ENCODE measurements at places on chromosomes 1 and 21. TPM values are rescaled to one million over a fixed set of nuclear protein-coding genes. Genes with fewer than 3 reads are reported as not detected.

GRCh38 chr1:157369808-157370521, 182.3 kb downstream of the FCRL5 start:
- H3K4me3 ChIP-seq, result no peak overlapping the region
- no peak overlapping the region for H3K27ac ChIP-seq
- no peaks in the 10 kb centered on the region for H3K27me3 ChIP-seq
- H3K4me1 ChIP-seq, result peaks cover 11% of the 10 kb centered on the region
- DNase-seq, result peak; percentile 70
- H3K36me3 ChIP-seq, result no peaks in the 10 kb centered on the region

TRIM46 gene
- total RNA-seq, result 1.1 TPM

GFI1 gene
- 0.10 TPM for total RNA-seq

- H3K27ac ChIP-seq, result no peak overlapping the region
- DNase-seq, result no peak
- H3K4me3 ChIP-seq, result no peak overlapping the region
- no peaks in the 10 kb centered on the region for H3K36me3 ChIP-seq
Measured at GRCh38 chr1:243730487-243731150, 119.4 kb downstream of the AKT3 start.

IFI44 gene
- 7.7 TPM for total RNA-seq

GRCh38 chr1:185803241-185803640, 69.0 kb downstream of the HMCN1 start:
- H3K4me1 ChIP-seq, result peaks cover 15% of the 10 kb centered on the region
- no peak overlapping the region for H3K4me3 ChIP-seq
- H3K36me3 ChIP-seq, result no peaks in the 10 kb centered on the region

MEX3A gene
- total RNA-seq, result 11.0 TPM

DNA sequence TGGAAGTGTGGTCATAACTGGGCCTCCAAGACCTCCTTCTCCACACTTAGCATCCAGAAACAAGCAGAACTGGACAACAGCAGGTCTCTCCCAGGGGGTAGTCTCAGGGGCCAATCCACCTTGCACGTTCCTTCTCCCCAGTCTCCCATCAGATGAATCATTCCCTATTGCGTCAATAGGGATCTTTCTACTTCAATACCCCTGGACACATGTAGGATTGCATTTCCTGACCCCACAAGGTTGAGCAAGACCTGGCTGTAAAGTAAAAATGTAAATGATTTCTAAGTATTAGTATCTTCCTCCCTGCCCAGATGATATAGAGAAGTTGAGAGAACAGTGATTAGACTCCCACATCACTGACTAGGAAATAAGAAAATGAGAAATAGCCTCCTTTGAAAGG, 224.5 kb upstream of the CSF3R start:
- peaks cover 54% of the 10 kb centered on the region for H3K27me3 ChIP-seq
- no peaks in the 10 kb centered on the region for H3K4me1 ChIP-seq
- DNase-seq, result no peak
- no peak overlapping the region for H3K4me3 ChIP-seq

DNA sequence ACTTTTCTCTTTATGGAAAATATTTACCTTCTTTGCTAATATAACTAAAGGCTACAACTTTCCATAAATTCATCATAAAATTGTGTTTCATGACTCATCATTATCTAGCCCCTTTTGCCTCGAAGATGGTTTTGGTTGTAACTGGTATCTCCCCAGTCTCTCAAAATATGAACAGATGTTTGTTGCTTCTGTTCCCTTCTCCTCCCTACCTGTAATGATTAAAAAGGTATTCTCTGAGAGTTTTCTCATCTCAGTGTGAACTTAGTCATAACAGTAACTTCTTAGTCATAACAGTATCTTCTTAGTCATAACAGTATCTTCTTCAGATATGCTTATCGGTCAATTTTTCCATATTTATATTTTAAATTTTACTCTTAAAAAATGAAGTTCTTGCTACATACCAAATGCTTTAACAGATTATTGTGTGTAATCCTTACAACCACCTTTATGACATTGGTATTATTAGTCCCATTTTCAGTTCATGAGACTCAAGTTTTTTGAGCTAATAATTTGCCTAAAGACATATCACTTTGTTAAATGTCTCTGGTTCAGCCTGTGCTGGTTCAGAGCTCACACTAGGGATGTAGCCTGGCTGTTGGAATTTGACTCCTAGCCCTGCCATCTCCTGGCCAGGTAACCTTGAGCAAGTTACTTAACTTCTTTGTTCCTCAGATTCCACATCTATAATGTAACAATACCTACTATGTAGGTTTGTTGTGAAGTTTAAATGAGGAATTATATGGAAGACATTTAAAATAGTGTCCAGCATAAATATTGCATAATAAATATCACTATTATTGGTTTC, 32.6 kb downstream of the ATP1B1 start:
- H3K27me3 ChIP-seq, result no peaks in the 10 kb centered on the region
- no peak for DNase-seq
- no peak overlapping the region for H3K27ac ChIP-seq
- no peak overlapping the region for H3K4me3 ChIP-seq
- H3K4me1 ChIP-seq, result no peaks in the 10 kb centered on the region

DNA sequence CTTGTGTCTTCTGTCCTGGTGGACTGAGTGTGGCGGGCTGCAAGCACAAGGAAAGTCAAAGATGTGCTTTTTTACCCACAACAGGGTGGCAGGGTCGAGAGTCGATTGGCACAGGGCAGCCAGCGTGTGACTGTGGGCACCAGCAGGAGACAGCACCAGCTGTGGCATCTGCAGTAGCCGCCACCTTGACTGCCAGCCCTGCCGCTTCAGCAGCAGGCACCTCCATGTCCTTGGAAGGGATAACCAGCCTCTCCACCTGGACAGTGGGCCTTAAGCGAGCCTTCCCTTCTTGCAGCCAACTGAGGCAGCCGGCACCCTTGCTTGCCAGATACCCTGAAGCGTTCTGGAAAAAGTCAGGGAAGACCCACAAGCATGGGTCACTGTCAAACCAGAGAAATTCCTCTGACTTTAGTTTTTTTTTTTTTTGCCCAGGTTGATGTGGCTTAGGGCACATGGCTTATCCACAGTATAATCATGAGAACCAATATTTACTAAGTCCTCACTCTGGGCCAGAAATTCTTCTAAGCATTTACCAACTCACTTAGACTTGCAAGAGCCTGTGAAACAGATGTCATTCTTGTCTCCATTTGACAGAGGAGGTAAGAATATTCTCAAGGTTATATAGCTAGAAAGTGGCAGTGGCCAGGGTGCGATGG, 30.1 kb upstream of the PTGFRN start:
- no peaks in the 10 kb centered on the region for H3K27me3 ChIP-seq
- DNase-seq, result no peak
- H3K4me1 ChIP-seq, result peaks cover 15% of the 10 kb centered on the region
- peak overlapping the region; percentile 82 for H3K27ac ChIP-seq
- H3K36me3 ChIP-seq, result no peaks in the 10 kb centered on the region
- no peak overlapping the region for H3K4me3 ChIP-seq
